Smooth muscle cell of the brain vasculature (primary cell): ENCODE measurements at places on chromosomes 1 and 21.

DNA sequence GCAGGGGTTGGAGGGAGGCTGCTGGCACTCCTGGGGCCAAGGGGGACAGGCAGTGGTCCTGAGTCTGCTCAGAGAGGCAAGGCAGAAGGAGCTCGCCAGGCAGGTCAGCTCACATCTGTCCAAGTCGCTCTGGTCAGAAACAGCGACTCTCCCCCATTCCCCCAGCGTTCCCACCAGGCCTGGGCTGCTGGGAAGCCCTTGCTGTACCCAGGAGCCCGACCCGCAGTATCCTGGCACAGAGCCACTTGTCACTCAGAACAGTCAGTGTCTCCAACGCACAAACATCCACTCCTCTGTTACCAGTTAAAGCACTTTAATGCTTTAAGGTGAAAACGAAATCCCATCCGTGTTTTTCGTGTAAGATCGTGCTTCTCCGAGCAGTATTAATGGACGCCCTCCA lies 16.6 kb upstream of the CCDC27 start:
- DNase-seq, result peak; percentile 12

- DNase-seq, result peak; percentile 64
These were observed 46.8 kb upstream of the EDEM3 start for GRCh38 chr1:184801503-184801902.

DNA sequence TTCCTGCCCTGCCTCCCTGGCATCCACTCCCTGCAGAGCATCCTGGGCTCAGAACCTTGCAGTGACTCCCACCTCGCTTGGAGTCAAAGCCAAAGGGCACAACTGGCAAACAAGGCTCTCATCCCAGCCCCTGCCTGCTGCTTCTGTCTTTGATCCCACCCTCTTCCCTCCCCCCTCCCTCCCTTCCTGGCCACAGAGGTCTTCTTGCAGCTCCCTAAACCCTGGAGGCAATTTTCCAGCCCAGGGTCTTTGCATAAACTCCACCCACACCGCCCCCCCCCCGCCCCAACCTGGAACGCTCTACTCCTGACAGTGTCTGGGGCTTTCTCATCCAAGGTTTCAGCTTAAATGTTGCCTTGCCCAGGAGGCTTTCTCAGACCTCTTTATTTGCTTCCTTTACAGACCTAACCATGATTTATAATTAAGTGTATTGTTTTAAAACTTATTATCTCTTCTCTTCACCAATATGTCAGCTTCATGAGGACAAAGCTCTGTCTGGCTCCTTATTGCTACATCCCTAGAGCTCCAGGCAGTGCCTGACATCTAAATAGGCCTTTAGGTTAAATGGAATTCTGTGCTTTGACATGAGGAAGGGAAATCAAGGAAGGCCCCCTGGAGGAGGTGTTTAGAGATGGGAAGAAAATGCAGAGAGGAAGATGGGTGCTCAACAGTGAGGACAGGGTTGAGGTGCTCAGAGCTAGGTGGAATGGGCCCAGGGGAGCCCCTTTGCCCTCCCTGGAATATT lies 37.7 kb upstream of the PADI1 start:
- no peak for DNase-seq

GRCh38 chr1:205251576-205251975 lies 23.8 kb downstream of the TMCC2 start:
- DNase-seq, result no peak

- peak; percentile 83 for DNase-seq
These were observed 57.4 kb downstream of the COL6A1 start for GRCh38 chr21:46038871-46039397.

- no peak for DNase-seq
These were observed 128.1 kb downstream of the SIPA1L2 start for GRCh38 chr1:232501854-232502253.

- no peak for DNase-seq
These were observed 683.0 kb downstream of the MATN1 start for GRCh38 chr1:30040081-30041019.
